ENCODE measurements at places on chromosomes 1 and 21. TPM values are rescaled to one million over a fixed set of nuclear protein-coding genes. Genes with fewer than 3 reads are reported as not detected.
A peak's percentile ranks its signal among the peaks of the same experiment; 100 is the strongest.

- DNase-seq = no peak
Observed at GRCh38 chr1:44534771-44535170, 129.7 kb downstream of the RNF220 start.

DNA sequence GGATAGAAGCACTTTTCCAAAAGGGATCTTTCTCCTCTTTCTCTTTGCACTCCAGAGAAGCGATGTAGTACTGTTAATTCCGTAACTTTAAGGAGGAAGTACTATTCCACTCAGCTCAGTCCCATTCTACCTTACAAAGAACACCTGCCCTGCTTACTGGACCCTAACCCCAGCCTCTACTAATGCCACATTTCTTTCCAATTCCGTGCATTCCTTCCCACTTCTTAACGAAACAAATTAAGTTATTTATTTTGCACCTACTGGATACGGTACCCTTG is 511 bp downstream of the NDC1 start:
- DNase-seq = no peak

- DNase-seq = no peak
Observed at GRCh38 chr1:76285578-76286135, 211.1 kb downstream of the ST6GALNAC3 start.

Gene DRAXIN
- not detected for total RNA-seq

- no peak for DNase-seq
Observed at GRCh38 chr1:9389968-9390367, 97.3 kb downstream of the SPSB1 start.

- no peak for DNase-seq
Observed at GRCh38 chr1:84991097-84991920, 5.6 kb downstream of the MCOLN2 start.

DNA sequence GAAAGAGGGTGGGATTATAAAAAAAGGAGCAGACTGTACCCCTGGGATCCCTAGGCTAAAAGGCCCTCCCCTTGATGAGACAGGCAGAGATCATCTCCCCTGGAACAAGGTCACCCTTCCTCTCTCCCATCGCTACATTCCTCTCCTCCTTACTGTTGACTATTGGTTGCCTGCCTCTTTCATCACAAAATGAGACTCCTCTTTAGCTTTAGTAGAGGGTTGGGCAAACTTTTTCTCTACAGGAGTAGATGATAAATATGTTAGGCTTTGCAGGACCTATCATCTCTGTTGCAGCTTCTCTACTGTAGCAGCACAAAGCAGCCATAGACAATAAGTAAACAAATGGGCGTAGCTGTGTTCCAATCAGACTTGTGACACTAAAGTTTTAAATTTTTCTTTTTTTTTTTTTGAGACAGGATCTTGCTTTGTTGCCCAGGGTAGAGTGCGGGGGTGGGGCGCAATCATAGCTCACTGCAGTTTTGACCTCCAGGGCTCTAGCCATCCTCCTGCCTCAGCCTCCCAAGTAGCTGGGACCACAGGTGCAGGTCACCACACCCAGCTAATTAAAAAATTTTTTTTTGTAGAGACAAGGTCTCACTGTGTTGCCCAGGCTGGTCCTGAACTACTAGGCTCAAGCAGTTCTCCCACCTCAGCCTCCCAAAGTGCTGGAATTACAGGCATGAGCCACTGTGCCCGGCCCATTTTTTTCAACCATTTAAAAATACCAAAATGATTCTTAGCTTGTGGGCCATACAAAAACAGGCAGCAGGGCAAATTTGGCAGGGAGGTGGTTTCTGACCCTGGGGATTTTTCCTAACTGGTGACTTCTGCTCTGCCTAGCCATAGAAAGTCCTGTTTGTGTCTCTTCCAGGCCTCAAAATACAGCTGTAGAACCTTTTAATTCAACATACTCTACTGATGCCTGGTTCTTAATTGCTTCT is 15.1 kb downstream of the MCL1 start:
- DNase-seq = no peak

DNA sequence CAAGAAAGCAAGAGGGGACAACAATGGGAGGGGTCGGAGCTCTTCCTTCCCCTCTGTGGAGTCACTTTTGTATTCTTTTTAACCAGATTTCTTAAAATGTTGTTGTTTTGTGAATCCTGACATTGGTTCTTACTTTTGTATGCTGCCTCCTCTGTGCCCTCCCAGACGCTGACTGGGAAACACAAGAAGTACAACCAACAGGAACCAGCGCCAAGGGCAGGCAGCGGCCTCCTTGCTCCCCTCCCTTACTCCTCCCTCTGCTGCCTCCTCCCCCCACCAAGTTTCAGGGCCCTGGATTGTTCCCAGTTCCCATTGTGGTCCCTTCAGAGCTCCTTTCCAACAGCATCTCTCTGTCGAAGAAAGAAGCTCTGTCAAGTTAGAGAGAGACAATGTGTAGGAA is 111.1 kb downstream of the BRINP2 start:
- DNase-seq = no peak

GRCh38 chr21:14987370-14988170 is 77.2 kb downstream of the NRIP1 start:
- DNase-seq = no peak

Gene LACTBL1
- not detected for total RNA-seq

Gene DCDC2B
- not detected for total RNA-seq

- no peak for DNase-seq
Observed at GRCh38 chr1:203204756-203205155, 18.3 kb upstream of the CHI3L1 start.

DNA sequence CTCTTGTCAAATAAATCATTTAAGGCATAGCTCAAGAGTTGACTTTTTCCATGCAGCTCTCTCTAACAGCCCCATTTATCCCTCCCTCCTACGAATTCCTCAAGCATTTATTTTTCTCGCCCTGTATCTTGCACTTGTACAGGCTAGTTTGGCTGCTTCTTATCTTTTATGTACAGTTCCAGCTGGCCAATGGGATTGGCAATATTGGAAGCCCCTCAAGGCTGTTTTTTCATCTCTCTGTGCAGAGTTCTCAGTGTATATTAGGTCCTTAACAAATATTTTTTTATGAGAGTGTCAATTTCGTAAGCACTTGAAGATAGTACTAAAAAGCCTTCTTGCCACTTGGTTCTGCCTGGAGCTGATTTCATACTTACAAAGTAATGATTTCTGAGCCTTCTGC is 356.0 kb downstream of the ST6GALNAC3 start:
- DNase-seq = no peak

- no peak for DNase-seq
Observed at GRCh38 chr1:3464649-3465025, 10.2 kb downstream of the ARHGEF16 start.

GRCh38 chr1:227766015-227766634 is 30.9 kb downstream of the SNAP47 start:
- DNase-seq = peak; percentile 57

Gene RAB7B
- total RNA-seq = 0.74 TPM

Gene C8B
- total RNA-seq = 291 TPM

- no peak for DNase-seq
Observed at GRCh38 chr1:77476475-77476874, 194.7 kb downstream of the AK5 start.

DNA sequence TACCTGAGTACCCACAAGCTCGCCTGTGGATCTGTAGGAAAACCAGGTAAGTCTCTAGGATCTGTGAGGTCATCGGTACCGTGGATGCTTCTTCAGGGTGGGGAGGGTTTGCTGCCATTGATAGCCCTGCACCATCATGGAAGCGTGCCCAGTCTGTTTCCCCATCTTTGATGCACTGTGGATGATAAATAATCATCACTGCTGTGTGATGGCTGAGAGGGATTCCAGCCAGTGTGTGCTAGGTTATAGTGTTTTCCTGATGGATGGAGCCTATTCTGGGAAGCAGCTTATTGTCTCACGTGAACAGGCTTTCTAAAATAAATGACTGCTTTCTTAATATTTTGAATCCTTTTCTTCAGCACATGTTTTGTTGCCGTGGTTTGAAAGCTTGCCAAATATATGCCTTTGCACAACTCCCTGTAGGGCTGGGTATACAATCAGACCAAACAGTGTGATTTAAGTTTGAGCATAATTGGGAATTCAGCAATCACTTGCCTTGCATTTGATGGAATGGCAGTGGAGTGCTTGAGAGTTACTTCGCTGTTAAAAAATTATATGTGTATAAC is 113.8 kb downstream of the CAMTA1 start:
- no peak for DNase-seq

Data from right lobe of liver (tissue), 6 donors.